Activated naive CD8-positive, alpha-beta T cell treated with anti-CD3 and anti-CD28 coated beads, Interleukin-2, amount 10 ng/mL, durations not matched to agents 7 days and 5 days (primary cell): ENCODE measurements at places on chromosomes 4 and X. TPM values are rescaled to one million over a fixed set of nuclear protein-coding genes. Genes with fewer than 3 reads are reported as not detected.

GRCh38 chr4:5730993-5731990 is 20.3 kb downstream of the EVC start:
- H3K4me3 ChIP-seq, result no peak overlapping the region
- H3K27ac ChIP-seq, result no peak overlapping the region
- no peaks in the 10 kb centered on the region for H3K4me1 ChIP-seq

GSX2 gene
- not detected for total RNA-seq

DNA sequence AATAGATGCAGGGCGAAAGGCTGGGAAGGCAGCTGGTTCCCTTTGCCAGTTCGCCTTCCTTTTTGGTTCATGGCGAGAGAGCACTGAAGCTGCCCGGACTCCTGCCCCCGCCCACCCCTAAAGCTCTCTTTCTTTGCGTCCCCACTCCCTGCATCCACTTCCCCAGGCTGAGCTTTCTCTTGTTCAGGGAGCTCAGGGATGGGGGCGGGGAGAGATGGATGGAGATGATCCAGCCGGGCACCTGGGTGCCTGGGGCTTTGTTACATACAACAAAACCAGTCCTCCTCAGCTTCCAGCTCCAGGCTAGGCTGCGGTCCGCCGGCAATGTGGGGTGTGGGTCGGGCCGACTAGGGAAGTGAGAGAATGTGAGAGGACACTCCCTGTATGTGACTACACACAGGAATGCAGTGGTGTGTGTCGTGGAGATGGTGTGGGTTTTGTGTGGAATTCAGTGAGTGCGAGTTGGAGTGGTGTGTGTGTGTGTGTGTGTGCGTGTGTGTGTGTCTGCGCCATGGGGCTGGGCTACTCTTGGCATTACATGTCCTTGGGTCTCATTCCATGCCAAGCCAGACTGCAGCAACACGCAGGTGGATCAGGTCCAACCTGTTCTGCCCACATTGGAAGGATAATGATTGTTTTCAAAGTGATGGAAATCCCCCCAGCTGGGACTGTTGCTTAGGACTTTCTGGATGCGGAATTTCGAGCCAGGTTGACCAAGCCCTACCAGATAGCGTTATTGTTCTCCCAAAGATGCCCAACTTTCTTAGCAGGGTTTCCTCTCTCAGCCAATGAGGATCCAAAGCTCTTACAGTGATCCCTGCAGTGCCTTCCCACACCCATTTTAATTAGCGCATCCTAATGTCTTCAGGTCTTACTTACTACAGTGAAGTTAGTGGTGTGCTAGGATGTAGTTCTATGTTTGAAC is 149.4 kb upstream of the CHRDL1 start:
- H3K27ac ChIP-seq, result no peak overlapping the region
- DNase-seq, result no peak
- no peaks in the 10 kb centered on the region for H3K36me3 ChIP-seq
- H3K27me3 ChIP-seq, result peaks cover 6% of the 10 kb centered on the region
- H3K4me1 ChIP-seq, result no peaks in the 10 kb centered on the region

UGT2A3 gene
- total RNA-seq, result not detected

CENPVL1 gene
- total RNA-seq, result not detected

ZNF185 gene
- 1.9 TPM for total RNA-seq

RTL3 gene
- total RNA-seq, result not detected

GRCh38 chr4:28350485-28350884 is 1489.8 kb downstream of the STIM2 start:
- H3K4me1 ChIP-seq, result no peaks in the 10 kb centered on the region
- no peak for DNase-seq
- H3K36me3 ChIP-seq, result no peaks in the 10 kb centered on the region
- H3K27me3 ChIP-seq, result no peaks in the 10 kb centered on the region

GRCh38 chr4:186592445-186592844 is 37.1 kb upstream of the MTNR1A start:
- no peaks in the 10 kb centered on the region for H3K27me3 ChIP-seq
- no peak for DNase-seq
- no peak overlapping the region for H3K27ac ChIP-seq
- no peak overlapping the region for H3K4me3 ChIP-seq
- H3K36me3 ChIP-seq, result no peaks in the 10 kb centered on the region
- H3K4me1 ChIP-seq, result no peaks in the 10 kb centered on the region

GRCh38 chr4:99821918-99822503 is 5.4 kb downstream of the DAPP1 start:
- DNase-seq, result no peak
- H3K4me1 ChIP-seq, result peaks cover 55% of the 10 kb centered on the region
- peak overlapping the region; percentile 41 for H3K4me3 ChIP-seq
- H3K27ac ChIP-seq, result peak overlapping the region; percentile 72

GRCh38 chr4:184274286-184274951 is 56.7 kb upstream of the ENPP6 start:
- no peak for DNase-seq
- H3K4me1 ChIP-seq, result peaks cover 10% of the 10 kb centered on the region
- no peak overlapping the region for H3K27ac ChIP-seq
- H3K4me3 ChIP-seq, result no peak overlapping the region

- no peak for DNase-seq
- H3K36me3 ChIP-seq, result no peaks in the 10 kb centered on the region
- H3K27me3 ChIP-seq, result no peaks in the 10 kb centered on the region
- no peaks in the 10 kb centered on the region for H3K4me1 ChIP-seq
- no peak overlapping the region for H3K4me3 ChIP-seq
These were observed 14.7 kb downstream of the APEX2 start for GRCh38 chrX:55014897-55015299.

DNA sequence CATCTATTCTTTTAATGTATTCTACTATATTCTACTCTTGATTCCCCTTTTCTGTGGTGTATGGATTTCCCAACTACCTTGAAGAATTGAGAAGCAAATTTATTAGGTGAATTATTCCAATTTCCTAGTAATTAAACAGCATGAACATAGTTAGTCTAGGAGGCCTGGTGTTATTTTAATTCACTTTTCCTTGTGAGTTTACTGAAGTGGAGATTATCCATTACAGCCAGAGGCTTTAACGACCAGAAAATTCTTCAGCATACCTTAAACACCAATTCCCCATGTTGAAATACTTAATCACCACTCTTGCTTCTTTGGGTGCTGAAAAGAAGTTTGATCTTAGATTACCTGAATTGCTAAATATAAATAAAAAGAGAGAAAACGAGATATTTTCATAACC is 29.4 kb downstream of the FAT4 start:
- H3K27ac ChIP-seq, result no peak overlapping the region
- no peaks in the 10 kb centered on the region for H3K27me3 ChIP-seq
- no peaks in the 10 kb centered on the region for H3K36me3 ChIP-seq
- H3K4me3 ChIP-seq, result no peak overlapping the region

APLN gene
- total RNA-seq, result 1.9 TPM

ARR3 gene
- total RNA-seq, result not detected

FAM9C gene
- total RNA-seq, result not detected

BEND2 gene
- total RNA-seq, result not detected

- no peak for DNase-seq
- no peaks in the 10 kb centered on the region for H3K27me3 ChIP-seq
- no peak overlapping the region for H3K27ac ChIP-seq
- no peaks in the 10 kb centered on the region for H3K4me1 ChIP-seq
These were observed 170.9 kb downstream of the RCHY1 start for GRCh38 chr4:75343333-75343732.

- H3K27me3 ChIP-seq, result peaks cover 6% of the 10 kb centered on the region
- DNase-seq, result no peak
- H3K36me3 ChIP-seq, result no peaks in the 10 kb centered on the region
- H3K4me1 ChIP-seq, result no peaks in the 10 kb centered on the region
- H3K27ac ChIP-seq, result no peak overlapping the region
- H3K4me3 ChIP-seq, result no peak overlapping the region
These were observed 28.0 kb upstream of the AMBN start for GRCh38 chr4:70564033-70564432.

- H3K27ac ChIP-seq, result peak overlapping the region; percentile 27
- peaks cover 11% of the 10 kb centered on the region for H3K36me3 ChIP-seq
- H3K4me1 ChIP-seq, result peaks cover 19% of the 10 kb centered on the region
- H3K4me3 ChIP-seq, result peak overlapping the region; percentile 17
These were observed 69.8 kb downstream of the HAUS3 start for GRCh38 chr4:2172161-2172560.

GRCh38 chr4:60857130-60857753 is 342.9 kb upstream of the ADGRL3 start:
- H3K4me1 ChIP-seq, result no peaks in the 10 kb centered on the region
- no peak for DNase-seq
- no peaks in the 10 kb centered on the region for H3K36me3 ChIP-seq
- H3K4me3 ChIP-seq, result no peak overlapping the region

DNA sequence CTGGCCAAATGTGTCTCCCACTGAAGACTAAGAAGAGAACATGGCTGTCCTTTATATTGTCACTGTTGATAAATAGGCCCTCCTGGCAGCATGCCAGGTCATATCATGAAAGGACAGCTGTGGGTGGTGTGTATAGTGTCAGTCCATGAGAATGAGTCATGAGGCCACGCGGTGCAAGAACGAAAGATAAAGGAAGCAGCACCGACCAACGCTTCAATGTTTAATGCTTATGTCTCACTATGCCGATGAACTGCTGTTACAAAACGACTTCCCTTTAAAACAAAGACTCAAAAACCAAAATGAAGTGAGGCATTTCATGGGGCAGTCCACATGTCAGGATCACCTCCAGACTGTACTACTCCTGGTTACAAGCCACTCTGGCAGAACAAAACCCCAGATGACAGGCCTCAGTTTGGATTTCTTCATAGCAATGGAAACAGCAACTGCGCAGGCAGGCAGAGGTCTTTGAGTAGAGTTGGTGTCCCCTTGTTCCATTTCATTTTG is 5.2 kb upstream of the TCEANC start:
- peak overlapping the region; percentile 51 for H3K27ac ChIP-seq
- H3K4me1 ChIP-seq, result peaks cover 9% of the 10 kb centered on the region
- no peaks in the 10 kb centered on the region for H3K27me3 ChIP-seq
- H3K36me3 ChIP-seq, result no peaks in the 10 kb centered on the region
- H3K4me3 ChIP-seq, result no peak overlapping the region

DNA sequence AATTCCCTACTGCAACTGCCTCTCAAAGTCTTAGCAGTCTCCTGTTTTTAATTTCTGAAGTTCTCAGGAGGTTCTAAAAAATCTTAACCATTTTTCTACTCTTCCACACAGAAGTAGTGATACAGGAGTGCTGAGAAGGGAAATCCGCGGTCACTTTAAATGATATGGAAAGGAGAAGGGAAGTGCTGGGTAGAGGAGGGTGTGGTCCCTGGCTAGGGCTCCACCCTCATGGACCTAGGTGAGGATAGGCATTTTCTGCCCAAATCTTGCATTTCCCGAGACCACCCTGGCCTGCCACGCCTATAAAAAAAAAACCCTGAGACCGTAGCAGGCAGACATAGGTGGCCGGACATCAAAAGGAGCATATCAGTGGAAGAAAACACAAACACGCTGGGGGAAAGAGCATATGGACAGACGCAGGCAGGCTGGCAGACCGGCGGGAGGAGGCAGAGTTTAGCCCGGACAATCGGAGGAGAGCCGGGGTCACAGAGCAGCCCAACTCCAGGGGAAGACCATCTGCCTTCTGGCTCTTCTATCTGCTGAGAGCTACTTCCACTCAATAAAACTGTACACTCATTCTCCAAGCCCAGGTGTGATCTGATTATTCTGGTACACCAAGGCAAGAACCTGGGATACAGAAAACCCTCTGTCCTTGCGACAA is 85.7 kb downstream of the POU3F4 start:
- no peak for DNase-seq
- no peaks in the 10 kb centered on the region for H3K36me3 ChIP-seq
- H3K27me3 ChIP-seq, result no peaks in the 10 kb centered on the region
- no peaks in the 10 kb centered on the region for H3K4me1 ChIP-seq
- H3K27ac ChIP-seq, result no peak overlapping the region

GRCh38 chrX:53654376-53654775 is 32.1 kb downstream of the HUWE1 start:
- no peaks in the 10 kb centered on the region for H3K27me3 ChIP-seq
- DNase-seq, result no peak
- peaks cover 9% of the 10 kb centered on the region for H3K36me3 ChIP-seq

DNA sequence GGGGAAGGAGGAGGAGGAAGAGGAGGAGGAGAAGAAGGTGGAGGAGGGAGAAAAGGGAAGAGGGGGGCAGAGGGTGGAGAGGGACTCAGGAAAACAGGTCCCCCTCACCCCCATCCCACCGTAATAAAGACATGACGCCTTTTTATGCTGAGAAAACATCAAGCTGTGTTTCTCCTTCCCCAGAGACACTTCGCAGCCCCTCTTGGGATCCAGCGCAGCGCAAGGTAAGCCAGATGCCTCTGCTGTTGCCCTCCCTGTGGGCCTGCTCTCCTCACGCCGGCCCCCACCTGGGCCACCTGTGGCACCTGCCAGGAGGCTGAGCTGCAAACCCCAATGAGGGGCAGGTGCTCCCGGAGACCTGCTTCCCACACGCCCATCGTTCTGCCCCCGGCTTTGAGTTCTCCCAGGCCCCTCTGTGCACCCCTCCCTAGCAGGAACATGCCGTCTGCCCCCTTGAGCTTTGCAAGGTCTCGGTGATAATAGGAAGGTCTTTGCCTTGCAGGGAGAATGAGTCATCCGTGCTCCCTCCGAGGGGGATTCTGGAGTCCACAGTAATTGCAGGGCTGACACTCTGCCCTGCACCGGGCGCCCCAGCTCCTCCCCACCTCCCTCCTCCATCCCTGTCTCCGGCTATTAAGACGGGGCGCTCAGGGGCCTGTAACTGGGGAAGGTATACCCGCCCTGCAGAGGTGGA is 45.3 kb upstream of the SHOX start:
- H3K36me3 ChIP-seq, result no peaks in the 10 kb centered on the region
- H3K27ac ChIP-seq, result no peak overlapping the region
- no peak for DNase-seq
- H3K4me3 ChIP-seq, result no peak overlapping the region

GPRASP1 gene
- 14.0 TPM for total RNA-seq

GRCh38 chrX:103330681-103331288 is 746 bp downstream of the TCEAL7 start:
- H3K27ac ChIP-seq, result no peak overlapping the region
- peaks cover 17% of the 10 kb centered on the region for H3K27me3 ChIP-seq
- peak overlapping the region; percentile 3 for H3K4me3 ChIP-seq

GRCh38 chr4:84494076-84494475 is 5.0 kb downstream of the NKX6-1 start:
- no peak overlapping the region for H3K27ac ChIP-seq
- no peak for DNase-seq
- no peak overlapping the region for H3K4me3 ChIP-seq
- no peaks in the 10 kb centered on the region for H3K36me3 ChIP-seq
- peaks cover 10% of the 10 kb centered on the region for H3K4me1 ChIP-seq

DNA sequence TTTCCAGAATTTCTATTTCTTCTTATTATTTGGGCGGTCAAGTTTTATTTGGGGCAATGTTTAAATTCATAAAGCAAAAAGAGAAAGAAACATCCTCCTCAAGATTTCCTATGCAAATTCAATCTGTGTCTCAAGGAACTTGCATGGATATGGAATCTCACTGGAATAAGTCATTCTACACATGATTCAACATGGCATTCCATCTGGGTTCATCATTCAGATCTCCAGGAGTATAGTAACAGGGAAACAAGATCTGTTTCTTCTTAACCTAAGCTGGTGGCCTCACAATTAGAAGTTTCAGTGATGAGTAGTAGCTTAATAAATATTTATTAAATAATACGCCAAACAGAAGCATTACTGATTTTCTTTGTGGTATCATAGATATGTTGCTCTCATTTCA is 19.8 kb downstream of the KLHL34 start:
- H3K27me3 ChIP-seq, result no peaks in the 10 kb centered on the region
- H3K36me3 ChIP-seq, result no peaks in the 10 kb centered on the region
- H3K4me3 ChIP-seq, result no peak overlapping the region
